Common myeloid progenitor, CD34-positive (primary cell): ENCODE measurements at places on chromosomes 7 and 10.

DNA sequence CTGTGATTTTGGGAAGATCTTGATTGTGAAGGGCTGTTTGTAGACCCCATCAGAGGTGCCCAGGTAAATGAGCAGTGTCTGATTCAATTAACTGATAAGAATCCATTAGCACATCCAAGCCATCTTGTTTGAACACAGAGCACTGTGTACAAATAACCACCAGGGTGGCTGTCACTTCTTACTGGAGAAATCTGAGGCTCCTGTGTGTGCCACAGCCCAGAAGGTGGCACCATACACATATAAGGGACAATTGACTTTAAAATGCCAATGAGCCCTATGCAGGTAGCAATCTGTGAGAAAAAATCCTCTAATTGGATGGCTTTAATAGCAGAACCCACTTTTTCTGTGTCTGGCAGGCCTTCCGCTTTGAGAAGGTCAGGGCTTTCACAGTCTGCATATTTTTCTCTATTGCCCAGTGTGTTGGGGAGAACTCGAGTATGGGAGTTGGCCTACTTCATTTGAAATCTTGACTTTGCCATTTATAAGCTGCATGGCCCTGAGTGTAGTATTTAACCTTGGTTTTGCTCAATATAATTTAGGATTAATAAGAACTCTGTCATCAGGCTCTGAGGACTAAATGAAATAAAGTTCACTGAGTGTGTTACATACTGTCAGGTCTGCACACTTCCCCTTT, 517.4 kb downstream of the CCSER2 start:
- DNase-seq: peak; percentile 13

DNA sequence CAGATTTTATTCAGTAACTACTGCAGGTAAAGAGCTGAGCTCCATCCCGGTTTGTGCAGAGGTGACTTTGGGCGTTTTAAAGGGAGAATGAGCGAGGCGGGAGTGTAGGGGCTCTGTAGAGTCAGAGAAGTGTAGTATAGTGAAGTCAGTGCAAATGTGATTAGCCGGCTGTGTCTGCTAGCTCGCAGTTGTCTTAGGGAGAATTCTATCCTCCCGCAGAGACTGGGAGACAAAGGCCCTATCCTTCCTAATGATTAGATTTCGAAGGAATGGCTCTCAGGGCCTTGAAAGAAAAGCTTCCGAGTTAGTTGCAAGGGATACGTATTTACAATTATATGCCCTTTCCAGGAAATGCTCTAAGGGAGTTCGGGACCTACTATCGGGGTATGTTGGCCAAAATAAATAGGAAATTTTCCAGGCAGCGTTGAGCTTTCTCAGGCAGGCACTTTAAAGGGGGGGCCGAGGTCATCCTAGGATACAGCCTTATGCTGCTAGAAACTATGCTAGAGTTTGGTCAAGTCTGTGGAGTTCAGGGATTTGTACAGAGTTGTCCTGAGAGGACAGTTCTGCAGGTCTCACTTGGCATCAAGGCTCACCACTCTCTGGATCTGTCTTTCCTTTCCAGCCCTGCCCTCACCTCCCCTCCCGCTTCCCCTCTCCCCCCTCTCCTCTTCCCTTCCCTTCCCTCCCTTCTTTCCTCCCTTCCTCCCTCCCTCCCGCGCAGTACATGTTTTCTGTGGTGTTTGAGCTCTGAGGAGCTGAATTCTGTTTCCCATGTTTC, 825 bp downstream of the MRPL32 start:
- no peak for DNase-seq

- no peak for DNase-seq
These were observed 62.7 kb downstream of the PPP1R9A start for GRCh38 chr7:94970085-94970576.

GRCh38 chr7:142481548-142481947, 223.7 kb upstream of the PRSS58 start:
- no peak for DNase-seq

DNA sequence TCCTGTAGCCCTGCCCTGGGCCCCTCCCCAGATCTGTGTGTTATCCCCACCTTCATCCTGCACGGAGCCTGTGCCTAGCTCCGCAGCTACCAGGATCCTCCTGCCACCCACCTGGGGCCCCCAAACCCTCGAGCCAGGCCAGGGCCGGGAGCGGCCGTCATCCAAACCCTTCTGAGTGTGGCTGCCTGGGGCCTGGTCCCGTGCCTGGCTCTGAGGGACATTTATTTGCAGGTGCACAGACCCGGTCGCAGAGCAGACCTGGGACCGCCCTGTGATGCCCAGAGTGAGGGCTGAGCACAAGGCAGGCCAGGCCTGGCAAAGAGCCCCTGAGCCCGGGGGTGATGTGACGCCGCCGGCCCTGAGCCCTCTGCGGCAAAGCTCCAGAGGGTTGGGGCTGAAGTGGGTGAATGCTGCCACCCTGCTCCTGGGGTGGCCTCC, 27.4 kb upstream of the INPP5A start:
- DNase-seq: no peak

- no peak for DNase-seq
These were observed 88.1 kb upstream of the IGFBP3 start for GRCh38 chr7:46009211-46009610.
